Epithelial cell of prostate (primary cell): ENCODE measurements at places on chromosomes 4 and X.

- no peak for DNase-seq
Measured at GRCh38 chr4:2102045-2102883, 43.1 kb downstream of the NAT8L start.

DNA sequence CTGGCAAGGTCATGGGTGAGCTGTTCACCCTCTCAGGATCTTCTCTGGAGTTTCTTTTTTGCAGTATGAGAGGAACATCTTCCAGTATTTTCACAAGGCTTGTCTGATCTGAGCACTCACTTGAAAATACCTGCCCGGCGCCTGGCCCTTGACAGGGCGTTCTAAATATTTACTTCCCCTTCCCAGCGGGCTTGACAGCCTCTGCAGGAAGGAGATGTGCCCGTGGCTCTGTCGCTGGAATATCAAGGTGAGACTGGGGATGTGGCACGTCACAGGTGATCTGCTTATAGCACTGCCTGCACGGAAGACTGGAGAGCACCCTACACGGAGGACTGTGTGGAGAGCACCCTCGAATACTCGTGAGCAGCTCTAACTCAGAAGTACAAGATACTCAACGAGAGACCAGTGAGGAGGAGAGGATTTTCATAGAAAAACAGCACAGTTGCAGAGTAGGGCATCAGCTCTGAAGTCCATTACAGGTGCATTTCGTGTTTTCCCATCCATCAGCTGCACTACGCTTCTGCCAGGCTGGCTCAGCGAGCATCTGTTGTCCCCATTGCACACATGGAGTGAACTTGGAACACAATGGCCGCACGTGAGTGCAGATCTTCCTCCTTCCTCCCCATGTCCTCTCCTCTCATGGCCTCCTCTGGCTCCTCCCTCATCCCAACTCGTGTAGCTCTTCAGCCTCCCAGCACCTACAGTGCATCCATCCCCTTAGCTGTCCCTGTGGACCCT is 32.1 kb downstream of the ZBTB49 start:
- no peak for DNase-seq

- DNase-seq = no peak
Measured at GRCh38 chrX:116378961-116379360, 57.4 kb upstream of the SLC6A14 start.

DNA sequence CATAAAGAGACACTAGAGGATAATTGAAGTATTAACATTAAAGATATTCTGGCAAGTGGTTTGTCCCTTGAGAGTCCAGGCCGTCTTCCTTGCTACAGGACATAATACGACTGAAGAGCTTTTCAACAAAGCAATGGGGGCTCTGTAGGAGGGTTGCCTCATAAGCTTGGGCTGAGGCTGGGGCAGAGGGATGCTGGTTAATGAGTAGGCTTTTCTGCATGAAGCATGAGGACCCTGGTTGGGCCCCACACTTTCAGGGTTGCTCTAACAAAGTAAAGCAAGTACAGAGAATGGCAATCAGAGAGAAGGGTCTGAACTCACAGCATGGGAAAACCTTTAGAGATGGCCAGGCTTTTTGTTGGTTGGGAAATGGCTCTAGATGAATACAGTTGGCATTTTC is 281.3 kb downstream of the IDS start:
- no peak for DNase-seq
